Cerebellum (tissue), 4 donors: ENCODE measurements at places on chromosomes 4 and X.

- no peak for DNase-seq
These were observed 1.8 kb upstream of the GPC3 start for GRCh38 chrX:133987188-133987587.

- DNase-seq = no peak
These were observed 18.3 kb upstream of the IL21 start for GRCh38 chr4:122639181-122639580.

DNA sequence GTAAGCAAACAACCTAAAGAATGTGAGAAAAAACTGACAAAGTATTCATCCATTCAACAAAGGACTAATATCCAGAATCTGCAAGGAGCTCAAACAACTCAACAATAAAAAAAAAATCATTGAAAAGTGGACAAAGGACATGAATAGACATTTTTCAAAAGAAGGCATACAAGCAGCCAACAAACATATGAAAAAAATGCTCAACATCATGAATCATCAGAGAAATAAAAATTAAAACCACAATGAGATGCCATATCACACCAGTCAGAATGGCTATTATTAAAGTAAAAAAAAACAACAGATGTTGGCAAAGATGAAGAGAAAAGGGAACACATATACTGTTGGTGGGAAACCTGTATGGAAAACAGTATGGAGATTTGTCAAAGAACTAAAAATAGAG is 120.7 kb upstream of the ADGRL3 start:
- DNase-seq = no peak

- no peak for DNase-seq
These were observed 41.3 kb upstream of the BCLAF3 start for GRCh38 chrX:20032201-20032600.

- DNase-seq = no peak
These were observed 270.9 kb downstream of the SPRY1 start for GRCh38 chr4:123667496-123667895.

DNA sequence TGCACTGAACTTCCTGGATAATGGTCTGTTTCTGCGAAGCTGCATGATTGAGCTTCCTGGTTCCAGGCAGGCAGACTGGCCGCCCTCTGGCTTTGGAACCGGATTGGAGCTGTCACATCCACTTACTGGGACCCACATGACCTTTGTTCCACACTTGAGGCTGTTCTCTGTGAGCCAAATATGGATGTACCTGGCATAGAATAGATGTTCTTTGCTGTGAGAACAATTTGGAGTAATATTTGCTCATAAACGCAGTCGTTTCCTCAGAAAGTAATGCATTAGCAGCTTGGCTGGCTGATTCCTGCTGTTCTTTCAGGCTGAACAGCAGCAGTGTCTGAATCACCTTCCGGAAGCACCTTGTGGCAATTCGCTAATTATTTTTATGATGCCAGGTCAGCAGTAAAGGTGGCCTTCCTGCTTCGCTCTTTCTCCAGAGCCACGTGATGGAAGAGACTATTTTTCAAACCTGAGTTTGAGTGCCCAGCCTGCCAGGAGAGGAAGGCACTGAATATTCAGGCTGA is 78.1 kb upstream of the BOD1L1 start:
- peak; percentile 38 for DNase-seq

DNA sequence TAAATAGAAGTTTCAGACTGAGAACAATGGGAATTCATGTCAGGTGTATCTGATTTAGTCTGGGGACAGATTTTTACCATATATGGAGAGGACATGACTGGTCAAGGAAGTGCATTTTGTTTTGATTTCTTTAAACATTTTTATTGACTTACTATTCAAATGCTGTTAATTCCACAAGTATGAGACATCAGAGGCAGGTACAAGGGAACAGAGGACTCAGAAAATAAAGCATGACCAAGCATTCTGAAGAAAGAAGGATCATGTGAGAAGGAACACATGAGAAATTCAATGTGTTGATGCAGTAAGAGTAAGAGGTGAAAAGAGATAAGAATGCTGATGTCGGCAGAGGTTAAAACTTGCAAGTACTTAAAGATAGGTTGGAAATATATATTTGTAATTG is 1452.6 kb downstream of the PCDH7 start:
- DNase-seq = no peak

GRCh38 chr4:40583850-40584439 is 45.7 kb downstream of the RBM47 start:
- DNase-seq = no peak

- no peak for DNase-seq
These were observed 15.0 kb downstream of the SHISA3 start for GRCh38 chr4:42412251-42412650.

- DNase-seq = peak; percentile 53
These were observed 61.0 kb downstream of the SEPSECS start for GRCh38 chr4:25098964-25099891.

GRCh38 chr4:142547974-142548373 is 298.1 kb downstream of the INPP4B start:
- DNase-seq = no peak

DNA sequence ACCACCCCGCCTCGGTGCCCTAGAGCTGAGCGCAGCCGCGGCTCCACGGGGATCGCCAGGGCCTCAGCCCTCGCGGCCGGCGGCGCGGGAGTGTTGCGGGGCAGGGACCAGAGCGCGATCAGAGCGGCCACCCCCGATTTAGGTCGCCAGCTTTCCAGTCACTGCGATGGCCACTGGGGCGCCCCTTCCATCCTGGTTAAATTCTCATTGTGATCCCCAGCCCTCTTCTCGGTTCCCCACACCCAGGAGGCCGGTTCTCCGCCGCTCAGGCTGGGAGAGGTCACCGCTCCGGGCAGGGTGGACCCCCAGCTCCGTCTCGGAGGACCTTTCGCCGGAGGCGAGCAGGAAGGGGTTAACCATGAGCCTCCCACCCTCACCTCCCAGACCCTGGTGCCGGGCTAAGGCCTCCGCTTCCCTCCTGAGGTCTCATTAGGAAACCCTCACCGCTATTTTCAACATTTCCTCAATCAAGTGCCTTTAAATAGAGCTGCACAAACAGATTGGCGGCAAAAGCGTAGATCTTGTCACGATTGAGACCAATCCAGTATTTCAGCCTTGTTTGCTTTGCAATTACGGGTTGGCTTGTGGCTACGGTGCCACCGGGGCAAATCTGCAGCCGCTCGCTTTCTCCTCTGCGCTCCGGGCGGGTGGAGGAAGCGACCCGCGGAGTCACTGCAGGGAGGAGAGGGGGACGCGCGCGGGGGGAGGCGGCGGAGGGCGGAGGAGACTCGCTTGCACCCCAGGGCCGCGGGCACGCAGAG is 8.3 kb upstream of the HAND2 start:
- DNase-seq = no peak

DNA sequence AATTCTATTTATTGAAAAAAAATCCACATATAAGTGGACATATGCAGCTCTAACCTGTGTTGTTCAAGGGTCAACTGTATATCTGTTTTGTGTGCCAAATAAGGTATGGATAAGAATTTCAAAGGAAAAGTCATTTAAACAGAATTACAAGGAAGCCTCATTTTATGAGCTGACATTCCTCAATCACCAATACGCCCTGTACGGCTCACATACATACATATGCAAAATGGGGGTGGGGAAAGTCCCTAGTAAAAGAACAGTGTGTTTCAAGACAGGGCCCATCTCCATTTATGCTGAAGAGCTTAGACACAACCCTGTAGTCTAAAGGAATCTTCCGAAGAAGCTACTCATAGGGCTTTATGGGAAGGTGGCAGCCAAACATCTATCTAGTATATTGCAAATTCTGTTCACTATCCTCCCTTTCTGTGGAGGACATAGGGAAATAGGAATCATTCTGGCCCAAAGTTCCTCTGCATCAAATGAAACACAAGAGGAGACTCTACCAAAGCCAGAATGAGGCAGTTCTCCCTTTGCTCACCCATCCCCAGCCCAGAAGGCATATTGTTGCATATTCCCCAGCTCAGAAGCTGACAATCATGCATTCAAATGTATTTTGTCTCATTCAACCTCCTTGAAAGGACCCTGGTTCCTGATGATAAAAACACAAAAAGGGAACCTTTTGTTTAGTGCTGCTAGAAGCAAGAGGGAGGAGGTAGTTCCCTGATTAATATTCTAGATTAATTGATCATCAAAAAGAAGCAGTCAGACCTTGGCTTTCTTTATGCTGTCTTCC is 13.7 kb upstream of the ZBTB33 start:
- DNase-seq = no peak

GRCh38 chr4:183905081-183905592 is at the start of gene STOX2:
STOX2 (plus strand) TSS chr4:183905307; CDS start chr4:183906791, 1,484 bp downstream.
- peak; percentile 72 for DNase-seq

DNA sequence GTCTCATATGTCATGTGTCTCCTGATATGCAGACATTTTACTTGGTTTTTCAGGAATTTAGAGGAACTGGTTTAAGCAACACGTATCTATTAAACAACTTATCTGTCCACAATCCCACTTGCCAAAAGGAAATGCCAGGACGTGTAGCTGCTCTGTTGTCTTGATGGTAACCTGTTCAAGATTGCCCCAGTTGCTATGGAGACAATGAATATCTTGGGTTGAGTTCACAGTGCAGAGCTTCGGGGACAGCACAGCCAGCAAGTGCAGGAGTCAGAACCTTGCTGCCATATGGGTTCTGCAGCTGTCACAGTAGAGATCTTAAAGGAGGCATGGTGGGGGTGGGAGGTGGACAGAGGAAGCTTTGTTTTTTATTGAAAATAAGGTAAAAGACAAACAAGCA is 28.7 kb upstream of the FAM9B start:
- DNase-seq = peak; percentile 8

- no peak for DNase-seq
These were observed 128.6 kb downstream of the ANAPC4 start for GRCh38 chr4:25505637-25505991.

GRCh38 chr4:37522996-37523395 is 163.2 kb downstream of the RELL1 start:
- DNase-seq = no peak

- no peak for DNase-seq
These were observed 141.9 kb downstream of the SLIT2 start for GRCh38 chr4:20393486-20394100.

GRCh38 chr4:127410201-127410600 is 222.6 kb upstream of the INTU start:
- DNase-seq = no peak

DNA sequence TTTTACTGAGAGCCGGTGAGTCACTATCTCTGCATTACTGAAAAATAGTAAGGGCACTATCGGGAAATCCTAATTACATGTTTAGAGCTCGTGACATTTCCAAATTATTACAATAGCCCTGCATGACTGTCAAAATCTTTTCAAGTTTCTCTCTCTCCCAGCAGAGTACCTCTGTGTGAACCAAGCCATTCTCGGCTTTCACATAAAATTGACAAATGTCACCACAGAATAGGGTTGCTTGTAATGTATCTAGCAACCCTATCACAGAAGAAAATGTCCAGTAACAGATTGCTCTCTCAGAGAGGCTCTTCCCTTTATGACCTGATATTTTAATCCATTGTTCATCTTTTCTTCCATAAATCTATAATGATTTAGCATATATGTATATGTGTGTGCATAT is 144.8 kb upstream of the GNPDA2 start:
- DNase-seq = no peak

- peak; percentile 32 for DNase-seq
These were observed 1459.8 kb downstream of the RAPGEF2 start for GRCh38 chr4:160562661-160563060.

DNA sequence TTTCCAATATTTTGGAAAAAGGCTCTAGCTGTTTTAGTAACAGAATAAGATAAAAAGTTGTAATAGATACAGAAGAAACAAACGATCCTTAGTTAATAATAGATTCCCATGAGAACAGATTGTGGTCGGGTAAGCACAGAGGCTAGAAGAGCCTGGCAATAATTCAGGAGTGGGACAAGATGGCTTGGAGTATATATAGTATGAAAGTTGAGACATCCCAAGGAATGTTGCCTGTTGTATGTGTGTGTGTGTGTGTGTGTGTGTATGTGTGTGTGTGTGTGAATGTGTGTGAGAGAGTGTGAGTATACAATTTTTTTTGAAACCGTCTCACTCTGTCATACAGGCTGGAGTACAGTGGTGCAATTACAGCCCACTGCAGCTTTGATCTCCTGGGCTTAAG is 150.7 kb downstream of the PDGFC start:
- no peak for DNase-seq

GRCh38 chrX:10327651-10328050 is 170.9 kb downstream of the CLCN4 start:
- no peak for DNase-seq

- no peak for DNase-seq
These were observed 24.5 kb upstream of the SCD5 start for GRCh38 chr4:82823062-82823461.

DNA sequence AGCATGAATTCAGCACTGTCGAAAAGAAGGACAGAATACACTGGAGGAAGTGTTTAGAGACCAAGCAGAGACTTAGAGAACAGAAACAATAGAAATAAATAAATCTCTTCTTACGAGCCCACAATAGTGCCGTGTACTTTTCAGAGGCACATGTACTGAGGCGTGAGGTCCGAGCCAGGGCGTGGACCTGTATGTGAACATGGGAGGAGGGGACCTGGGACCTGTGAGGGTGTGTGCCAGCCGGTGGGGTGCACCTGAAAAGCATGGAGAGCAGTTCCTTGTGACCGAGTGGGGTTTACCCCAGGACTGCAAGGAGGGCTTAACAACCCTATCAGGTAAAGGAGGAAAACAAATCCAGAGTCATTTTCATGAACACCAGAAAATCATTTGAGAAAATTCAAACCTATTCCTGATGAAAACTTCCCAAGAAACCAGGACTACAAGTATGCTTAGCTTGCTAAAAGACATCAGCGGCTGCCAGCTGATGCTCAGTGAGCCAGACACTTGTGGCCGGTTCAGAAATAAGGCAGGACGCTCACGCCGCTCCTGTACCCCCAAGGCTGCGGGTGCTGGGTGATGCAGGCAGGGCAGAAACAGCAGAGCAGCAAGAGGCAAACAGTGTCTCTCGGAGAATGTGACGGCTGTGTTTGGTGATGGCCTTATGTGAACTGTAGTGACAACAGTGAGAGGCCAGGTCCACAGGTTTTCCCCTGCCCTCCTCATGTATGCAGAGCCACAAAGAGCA is 37.1 kb downstream of the NELFA start:
- no peak for DNase-seq

GRCh38 chrX:49166914-49167739 is 4.6 kb downstream of the MAGIX start:
- DNase-seq = no peak

GRCh38 chr4:168735735-168736134 is 238.9 kb downstream of the PALLD start:
- no peak for DNase-seq

- no peak for DNase-seq
These were observed 148.5 kb downstream of the DHRSX start for GRCh38 chrX:2351999-2352995.

GRCh38 chr4:63787326-63787725 is 621.9 kb downstream of the TECRL start:
- no peak for DNase-seq

DNA sequence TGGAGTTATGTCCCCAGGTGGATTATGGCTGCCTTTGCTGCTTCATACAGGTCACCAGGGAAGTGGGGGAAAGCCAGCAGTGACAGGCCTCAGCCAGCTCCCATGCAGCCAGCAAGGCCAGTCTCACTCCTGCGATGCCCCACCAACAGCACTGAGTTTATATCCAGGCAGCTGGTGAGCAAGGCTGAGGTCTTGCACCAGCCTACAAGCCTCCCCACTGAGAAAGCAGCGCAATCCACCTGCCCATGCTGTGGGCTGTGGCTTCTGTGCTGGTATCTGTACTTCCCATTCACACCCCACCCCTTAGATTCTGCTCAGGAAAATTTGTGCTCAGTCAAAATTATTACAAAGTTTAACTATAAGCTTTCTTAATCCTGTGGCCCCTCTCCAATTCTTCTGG is 153.5 kb downstream of the HHIP start:
- DNase-seq = no peak
